Transverse colon (tissue), 4 donors: ENCODE measurements at places on chromosomes 12 and 14. TPM values are rescaled to one million over a fixed set of nuclear protein-coding genes. Genes with fewer than 3 reads are reported as not detected.

Gene MANSC4
- total RNA-seq, result not detected

Gene HOXC13
- not detected for total RNA-seq

DNA sequence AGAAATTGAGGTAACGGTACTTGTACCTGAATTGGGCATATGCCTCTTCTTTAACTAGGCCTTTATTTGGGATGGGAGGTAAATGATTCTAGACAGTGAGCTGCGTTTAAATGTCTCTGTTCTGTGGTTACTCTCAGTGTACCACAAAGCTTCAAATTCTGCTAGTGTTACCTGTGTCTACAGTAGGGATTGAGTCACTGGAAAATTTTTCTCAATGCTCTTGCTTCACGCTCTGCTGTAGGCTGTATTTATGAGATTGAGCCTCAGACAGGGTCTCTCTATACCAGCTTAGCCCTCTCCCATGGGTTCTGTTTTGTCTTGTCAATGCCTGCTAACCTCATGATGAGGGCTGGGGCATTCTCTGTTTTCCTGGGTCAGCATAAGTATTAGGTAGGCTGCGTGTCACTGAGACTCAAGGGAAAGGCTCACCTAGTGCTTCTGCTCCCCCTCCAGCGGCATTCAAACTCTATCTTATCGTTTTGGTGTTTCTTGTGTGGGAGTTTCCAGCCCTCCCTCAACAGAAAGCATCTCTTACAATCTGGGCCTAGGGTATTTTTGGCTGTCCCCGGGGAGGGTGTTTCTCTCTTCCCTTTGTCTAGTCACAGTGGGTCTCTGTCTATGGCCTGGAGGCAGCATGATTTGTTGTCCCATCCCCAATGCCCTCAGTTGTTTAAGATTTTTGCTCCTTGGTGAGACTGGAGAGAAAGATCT lies 285.8 kb downstream of the ADGRD1 start:
- no peaks in the 10 kb centered on the region for H3K36me3 ChIP-seq
- no peak overlapping the region for H3K4me3 ChIP-seq
- no peaks in the 10 kb centered on the region for H3K27me3 ChIP-seq
- H3K4me1 ChIP-seq, result no peaks in the 10 kb centered on the region
- no peak overlapping the region for H3K27ac ChIP-seq

DNA sequence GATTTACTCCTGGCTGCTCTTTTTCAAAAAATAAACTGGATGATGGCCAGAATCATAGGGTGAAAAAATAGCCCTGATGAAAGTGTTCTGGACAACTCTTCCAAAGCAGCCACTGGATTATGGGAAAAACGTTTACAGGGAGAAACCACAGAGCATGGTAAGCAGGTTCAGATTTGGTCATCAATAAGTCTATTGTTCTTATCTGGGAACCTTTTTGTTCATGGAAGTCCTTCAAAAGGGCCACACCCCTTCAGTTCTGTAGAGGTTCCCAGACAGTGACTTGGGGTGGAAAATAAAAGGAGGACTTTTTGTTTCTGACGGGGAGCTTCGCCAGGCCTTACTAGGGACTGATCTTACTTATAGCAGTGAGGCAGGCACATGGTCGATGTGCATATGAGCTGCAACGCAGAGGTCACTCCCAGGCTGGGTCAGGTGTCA lies 117.4 kb upstream of the SLC38A2 start:
- peak overlapping the region; percentile 47 for H3K27ac ChIP-seq
- no peak overlapping the region for H3K4me3 ChIP-seq
- DNase-seq, result no peak
- no peaks in the 10 kb centered on the region for H3K36me3 ChIP-seq
- H3K27me3 ChIP-seq, result no peaks in the 10 kb centered on the region
